Naive thymus-derived CD8-positive, alpha-beta T cell (primary cell): ENCODE measurements at places on chromosomes 7 and 10. TPM values are rescaled to one million over a fixed set of nuclear protein-coding genes. Genes with fewer than 3 reads are reported as not detected.

- no peaks in the 10 kb centered on the region for H3K27me3 ChIP-seq
- H3K4me1 ChIP-seq = no peaks in the 10 kb centered on the region
- no peak overlapping the region for H3K4me3 ChIP-seq
- H3K36me3 ChIP-seq = no peaks in the 10 kb centered on the region
Measured at GRCh38 chr7:125495997-125496396, 566.4 kb upstream of the POT1 start.

- no peaks in the 10 kb centered on the region for H3K36me3 ChIP-seq
- no peak overlapping the region for H3K27ac ChIP-seq
- DNase-seq = no peak
- peaks cover 1% of the 10 kb centered on the region for H3K4me1 ChIP-seq
- H3K4me3 ChIP-seq = no peak overlapping the region
- H3K27me3 ChIP-seq = peaks cover 22% of the 10 kb centered on the region
Measured at GRCh38 chr10:121380211-121380610, 218.0 kb downstream of the FGFR2 start.

GRCh38 chr7:94311515-94311914 lies 83.2 kb upstream of the COL1A2 start:
- H3K4me1 ChIP-seq = no peaks in the 10 kb centered on the region
- no peak for DNase-seq
- no peak overlapping the region for H3K27ac ChIP-seq
- no peak overlapping the region for H3K4me3 ChIP-seq
- H3K27me3 ChIP-seq = peaks cover 13% of the 10 kb centered on the region
- H3K36me3 ChIP-seq = no peaks in the 10 kb centered on the region

- peaks cover 4% of the 10 kb centered on the region for H3K36me3 ChIP-seq
- peaks cover 9% of the 10 kb centered on the region for H3K4me1 ChIP-seq
- no peak overlapping the region for H3K4me3 ChIP-seq
Measured at GRCh38 chr10:33101392-33101787, 143.4 kb upstream of the ITGB1 start.

DNA sequence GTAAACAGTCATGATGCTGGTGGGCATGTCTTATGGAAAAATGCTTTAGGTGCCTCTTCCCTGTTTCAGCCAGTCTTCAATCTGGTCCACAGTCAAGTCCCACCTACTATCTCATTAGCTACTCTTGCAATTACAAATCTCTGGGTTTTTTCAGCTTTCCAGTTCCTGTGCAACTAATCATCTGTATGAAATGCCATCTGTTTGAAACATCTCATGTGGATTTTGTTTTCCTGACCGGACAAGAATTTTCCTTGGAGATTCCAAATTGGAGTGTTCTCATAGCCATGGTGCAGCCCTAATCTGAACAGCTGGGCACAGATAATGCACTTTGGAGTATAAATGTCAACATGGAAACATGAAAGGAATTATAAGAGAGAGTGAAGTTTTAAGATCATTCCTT lies 41.3 kb upstream of the CALN1 start:
- peaks cover 2% of the 10 kb centered on the region for H3K27me3 ChIP-seq
- no peaks in the 10 kb centered on the region for H3K36me3 ChIP-seq
- DNase-seq = no peak
- no peak overlapping the region for H3K27ac ChIP-seq

DNA sequence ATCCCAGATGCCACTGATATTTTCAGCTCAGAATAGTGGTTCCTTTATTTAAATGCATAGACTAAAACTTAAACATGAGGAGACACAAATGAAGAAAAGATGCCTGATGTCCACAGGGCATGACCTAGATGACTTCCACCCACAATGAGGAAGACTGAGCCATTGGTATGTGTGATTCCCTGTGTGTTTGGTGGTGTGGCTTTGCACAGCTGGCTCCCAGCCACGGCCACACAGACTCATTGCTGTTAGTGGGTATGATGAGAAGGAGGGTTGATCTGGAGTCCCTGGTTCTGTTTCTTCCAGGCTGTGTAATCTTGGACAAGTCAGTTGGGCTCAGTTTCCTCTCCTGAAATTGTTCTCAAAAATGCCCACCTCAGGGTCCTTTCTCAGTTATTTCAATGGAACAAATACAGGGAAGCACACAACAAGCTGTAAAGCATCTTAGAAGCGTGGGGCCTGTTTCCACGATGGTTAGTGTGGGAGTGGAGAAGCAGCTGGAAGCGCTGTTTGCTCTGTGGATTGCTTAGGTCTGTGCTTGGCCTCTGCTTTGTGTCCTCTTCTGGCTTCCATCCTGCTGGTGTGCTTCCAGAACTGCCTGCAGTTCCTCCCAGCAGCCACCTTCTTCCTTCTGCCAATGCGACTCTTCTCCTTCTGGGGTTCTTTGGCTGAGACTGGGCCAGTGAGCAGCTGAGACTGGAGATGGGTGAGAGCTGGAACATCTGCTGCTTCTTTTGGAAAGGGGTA lies 303.7 kb downstream of the BMPER start:
- H3K27ac ChIP-seq = no peak overlapping the region
- no peaks in the 10 kb centered on the region for H3K36me3 ChIP-seq
- no peaks in the 10 kb centered on the region for H3K4me1 ChIP-seq
- H3K4me3 ChIP-seq = no peak overlapping the region
- no peaks in the 10 kb centered on the region for H3K27me3 ChIP-seq

DNA sequence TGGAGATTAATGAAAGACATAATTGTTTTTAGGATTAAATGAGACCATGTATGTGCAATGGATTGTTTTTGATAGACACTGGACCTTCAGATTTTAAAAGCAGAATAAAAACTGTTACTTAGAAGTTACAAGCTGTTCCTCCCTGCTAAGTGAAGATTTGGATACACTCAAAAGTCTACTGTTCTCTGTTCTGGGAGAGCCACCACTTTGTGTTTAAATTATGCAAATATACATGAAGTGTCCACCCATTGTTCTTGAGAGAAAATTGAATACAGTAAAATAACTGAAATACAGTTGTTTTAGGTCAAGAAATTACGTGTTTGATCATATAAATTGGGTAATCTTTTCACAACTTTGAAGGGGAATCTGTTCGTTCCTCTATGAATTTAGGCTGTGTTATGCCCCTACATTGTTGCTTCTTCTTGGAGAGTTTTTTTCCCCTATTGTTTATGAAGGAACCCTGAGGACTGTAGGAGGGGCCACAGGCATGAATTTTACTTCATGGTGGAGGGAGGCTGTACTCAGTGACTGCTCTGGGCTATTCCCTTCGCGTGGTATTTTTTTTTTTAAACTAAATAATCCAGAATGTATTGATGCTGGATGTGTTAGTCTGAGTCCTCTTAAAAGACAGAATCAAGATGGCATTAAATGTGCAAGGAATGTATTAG lies 18.6 kb upstream of the VCL start:
- DNase-seq = no peak
- H3K4me1 ChIP-seq = peaks cover 8% of the 10 kb centered on the region
- no peaks in the 10 kb centered on the region for H3K27me3 ChIP-seq

DENND2A gene
- total RNA-seq = not detected
